ENCODE measurements at places on chromosomes 3 and 15.
A peak's percentile ranks its signal among the peaks of the same experiment; 100 is the strongest.

GRCh38 chr3:178043084-178043483, 493.2 kb upstream of the KCNMB2 start:
- DNase-seq = no peak

DNA sequence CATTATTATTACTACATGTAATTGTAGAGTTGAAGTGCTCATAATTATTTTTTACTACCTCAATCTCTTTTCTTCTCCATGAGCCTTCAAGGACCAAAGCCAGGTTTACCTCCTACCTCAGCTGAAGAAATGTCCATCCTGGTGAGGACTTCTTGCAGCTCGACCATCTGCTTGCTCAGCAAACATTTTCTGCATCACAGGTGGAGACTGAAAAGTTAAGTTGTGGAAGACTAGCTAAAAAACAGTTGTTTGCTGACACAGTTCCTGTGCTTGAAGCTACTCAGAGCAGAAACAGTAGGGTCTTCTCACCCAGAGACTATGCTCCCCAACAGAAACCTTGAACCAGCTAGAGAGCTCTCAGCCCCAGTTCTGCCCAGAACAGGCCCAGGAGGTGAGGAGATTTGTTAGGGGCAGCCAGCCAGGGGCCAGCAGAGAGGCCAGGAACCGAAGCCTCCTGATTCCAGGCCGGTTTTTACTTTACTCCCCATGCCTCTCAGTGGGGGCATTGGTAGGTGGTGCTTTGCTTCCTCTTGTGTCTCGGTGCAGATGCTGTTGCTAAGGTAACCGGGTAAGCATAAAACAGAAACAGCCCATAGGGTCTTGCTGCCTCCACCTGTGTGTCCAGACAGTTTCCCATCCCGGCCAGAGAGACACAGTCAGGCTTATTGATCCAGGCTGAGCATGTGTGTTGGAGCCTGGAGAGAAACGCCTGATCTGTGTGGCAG, 54.9 kb downstream of the CCNL1 start:
- DNase-seq = no peak

GRCh38 chr3:112763258-112763657, 83.4 kb downstream of the CD200R1L start:
- no peak for DNase-seq

- no peak for DNase-seq
These were observed 56.2 kb upstream of the TSEN2 start for GRCh38 chr3:12428126-12428525.

DNA sequence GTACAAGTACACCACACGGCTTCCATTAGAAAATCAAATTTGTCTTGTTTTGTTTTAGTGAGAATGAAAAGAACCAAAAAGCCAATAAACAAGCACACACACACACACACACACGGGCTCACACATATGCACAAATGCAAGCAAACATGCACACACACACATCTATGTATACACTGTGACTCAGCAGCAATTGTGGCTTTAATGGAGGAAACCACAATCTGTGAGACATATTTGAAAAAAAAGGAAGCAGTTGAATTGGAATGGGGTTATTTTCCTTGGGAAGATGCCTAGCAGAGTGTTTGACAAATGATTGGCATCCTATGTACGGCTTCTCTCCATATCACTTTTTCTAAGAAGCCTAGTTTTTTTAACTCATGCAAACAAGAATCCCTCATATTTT, 201.1 kb upstream of the ARRDC4 start:
- no peak for DNase-seq

- DNase-seq = no peak
These were observed 131.5 kb downstream of the WNT7A start for GRCh38 chr3:13748276-13748879.

DNA sequence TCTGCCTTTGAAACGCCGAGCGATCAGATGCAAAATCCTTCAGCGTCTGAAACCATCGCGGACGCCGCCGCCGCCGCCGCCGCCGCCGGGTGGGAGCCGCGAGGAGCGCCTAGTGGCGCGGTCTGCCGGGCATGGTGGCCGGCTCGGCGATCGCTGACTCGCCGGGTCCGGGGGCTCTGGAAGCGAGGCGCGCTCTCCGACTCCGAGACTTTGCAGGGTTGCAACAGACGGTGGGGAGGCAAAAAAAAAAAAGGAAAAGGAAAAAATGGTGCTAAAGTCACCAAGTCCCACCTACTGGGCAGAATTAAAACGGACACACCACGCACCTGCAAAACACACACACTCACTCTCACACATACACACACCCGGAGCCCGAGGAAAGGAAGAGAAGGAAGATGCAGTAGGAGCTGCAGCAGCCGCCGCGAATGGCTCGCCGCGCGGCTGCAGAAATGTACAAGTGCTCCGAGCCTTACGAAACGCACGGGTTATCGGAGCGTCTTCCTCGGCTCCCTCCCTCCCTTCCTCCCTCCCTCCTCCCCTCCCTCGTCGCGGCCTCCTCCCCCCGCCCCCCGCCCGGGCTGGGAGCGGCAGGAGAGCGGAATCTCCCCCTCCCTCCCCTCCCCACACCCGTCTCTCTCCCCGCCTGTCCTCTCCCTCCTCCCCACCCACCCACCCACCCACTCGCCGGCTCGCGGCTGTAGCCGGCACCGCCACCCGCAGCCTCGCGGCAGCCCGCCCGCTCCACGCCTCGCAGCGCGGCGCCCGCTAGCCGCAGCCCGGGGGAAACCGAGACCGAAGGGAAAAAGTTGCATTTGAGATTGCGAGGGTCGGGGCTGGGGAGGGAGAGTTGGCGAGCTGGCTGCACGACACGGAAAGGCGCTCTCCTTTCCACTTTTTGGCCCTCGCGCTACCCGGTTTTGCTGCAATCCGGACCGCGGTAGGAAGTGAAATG, at the start of gene NTRK3:
Gene NTRK3, minus strand, starts transcription at position 461 of the 952 bp plus-strand sequence. CDS start 586 bp downstream, outside the sequence.
- DNase-seq = no peak

- no peak for DNase-seq
These were observed 42.6 kb downstream of the TNK2 start for GRCh38 chr3:195865752-195866151.

GRCh38 chr3:3189102-3189727, 9.7 kb upstream of the CRBN start:
- DNase-seq = no peak

GRCh38 chr3:79598594-79598993, 169.2 kb downstream of the ROBO1 start:
- no peak for DNase-seq

GRCh38 chr3:149886957-149887356, 73.9 kb downstream of the RNF13 start:
- DNase-seq = no peak

DNA sequence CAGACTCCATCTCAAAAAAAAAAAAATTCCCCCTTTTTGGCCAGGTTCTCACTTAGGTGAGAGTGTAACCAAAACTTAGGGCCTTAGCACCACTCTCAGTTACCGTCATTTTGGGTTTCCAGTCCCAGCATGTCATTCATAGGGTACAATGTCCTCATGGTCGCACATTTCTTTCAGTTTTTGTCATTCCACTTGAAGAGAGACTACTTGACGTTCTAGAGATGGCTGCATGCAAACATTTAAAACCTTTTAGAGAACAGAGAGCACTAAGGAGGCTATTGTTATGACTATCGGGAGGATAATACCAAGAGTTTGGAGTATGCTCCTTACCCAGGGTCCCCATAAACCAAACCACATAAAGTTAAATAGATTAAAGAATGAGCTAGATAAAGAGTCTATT, 37.9 kb upstream of the THUMPD3 start:
- DNase-seq = no peak

- no peak for DNase-seq
These were observed 584 bp upstream of the XCR1 start for GRCh38 chr3:46027736-46028397.

DNA sequence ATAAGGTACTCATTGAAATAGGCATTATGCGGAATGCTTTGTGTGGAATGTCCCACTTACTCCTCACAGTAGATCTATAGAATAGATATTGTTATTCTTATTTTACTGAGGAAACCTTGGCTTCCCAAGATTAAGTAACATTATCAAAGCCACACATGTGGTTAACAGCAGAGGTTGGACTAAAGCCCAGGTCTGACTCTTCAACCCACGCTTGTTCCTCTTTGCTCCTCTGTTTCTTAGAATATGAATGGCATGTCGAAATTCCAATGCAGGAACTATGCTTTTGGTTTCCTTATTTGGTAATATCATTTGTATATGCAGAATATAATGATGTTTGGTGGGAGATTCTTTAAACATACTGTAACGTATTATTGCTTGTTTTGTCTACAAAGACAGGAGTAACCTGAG, 818.8 kb upstream of the LMCD1 start:
- no peak for DNase-seq

- DNase-seq = no peak
These were observed 978 bp upstream of the CMC1 start for GRCh38 chr3:28240441-28240840.

DNA sequence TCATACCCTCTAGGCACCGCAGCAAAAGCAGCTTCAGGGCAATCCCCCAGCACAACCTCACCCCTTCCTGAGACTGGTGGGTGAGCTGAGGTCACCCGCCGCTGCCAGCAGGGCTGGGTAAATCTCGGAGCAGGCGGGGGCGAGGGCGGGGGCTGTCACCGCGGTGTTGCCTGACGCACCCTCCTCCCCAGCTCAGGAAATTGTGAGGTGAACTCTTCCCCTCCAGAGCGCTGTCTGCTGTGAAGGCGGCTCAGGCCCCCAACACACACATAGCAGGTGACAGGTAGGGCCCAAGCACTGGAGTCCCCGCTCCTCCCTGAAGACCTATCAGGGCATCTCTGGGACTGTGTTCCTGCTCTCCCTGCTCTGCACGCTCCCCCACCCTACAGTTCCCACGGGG, 30.2 kb upstream of the FURIN start:
- DNase-seq = peak; percentile 72

DNA sequence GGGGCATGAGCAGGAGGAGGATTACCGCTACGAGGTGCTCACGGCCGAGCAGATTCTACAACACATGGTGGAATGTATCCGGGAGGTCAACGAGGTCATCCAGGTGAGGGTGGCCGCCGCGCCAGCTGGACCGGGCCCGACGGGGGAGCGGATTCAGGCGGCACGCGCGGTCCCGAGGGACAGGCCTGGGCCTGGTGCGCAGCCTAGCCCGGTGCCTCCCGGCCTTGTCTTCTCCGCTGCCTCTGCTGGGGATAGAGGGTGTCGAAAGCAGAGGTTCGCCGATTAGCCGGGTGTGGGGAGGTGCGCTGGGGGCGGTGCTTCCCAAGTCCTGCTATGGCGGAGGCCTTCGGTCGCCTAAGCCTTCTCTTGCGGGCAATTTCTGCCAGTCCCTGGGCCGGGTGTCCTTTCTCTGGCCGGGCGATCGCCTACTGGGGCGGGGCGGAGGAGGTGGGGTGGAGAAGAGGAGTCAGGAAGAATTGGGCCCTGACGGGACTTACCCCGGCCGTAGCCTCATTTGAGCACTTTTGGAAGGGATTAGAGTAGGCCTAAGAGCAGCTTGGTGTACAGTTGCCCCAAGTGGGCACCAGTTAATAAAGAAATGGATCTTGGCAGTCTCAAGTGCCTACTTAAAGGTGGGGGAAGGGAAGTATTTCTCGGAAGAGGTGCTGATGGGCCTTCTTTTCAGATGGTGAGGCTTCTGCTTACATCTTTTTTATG, 940 bp downstream of the ARIH1 start:
- DNase-seq = peak; percentile 52

DNA sequence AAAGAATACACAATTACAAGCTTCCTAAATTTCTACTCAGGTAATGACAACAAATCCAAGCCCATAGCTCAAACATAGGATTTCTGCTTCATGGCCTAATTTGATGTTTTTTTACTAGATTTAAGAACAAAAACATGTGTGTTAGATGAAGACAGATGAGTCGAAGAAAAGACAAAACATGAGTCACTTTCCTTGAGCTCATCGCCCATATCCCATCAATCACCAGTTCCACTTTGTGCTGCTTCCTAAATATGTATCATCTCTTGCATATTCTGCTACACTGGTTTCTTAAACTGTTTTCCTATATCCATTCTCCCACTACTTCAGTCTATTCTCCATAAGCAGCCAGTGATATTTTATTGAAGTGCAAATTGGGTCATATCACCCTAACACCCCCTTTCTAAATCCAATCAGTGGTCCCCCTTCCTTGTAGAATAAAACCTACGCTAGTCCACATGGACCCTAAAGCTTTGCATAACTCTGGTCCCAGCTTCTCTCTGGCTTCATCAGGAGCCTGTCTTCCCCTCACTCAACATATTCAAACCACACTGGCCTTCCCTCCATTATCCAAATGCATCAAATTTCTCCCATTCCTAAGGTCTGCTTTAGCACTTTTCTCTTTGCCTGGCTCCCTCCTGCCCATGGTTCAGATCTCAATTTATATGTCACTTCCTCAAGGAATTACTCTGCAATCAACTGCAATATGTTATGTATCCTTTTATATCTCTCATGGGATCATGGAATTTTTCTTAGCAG, 1033.9 kb downstream of the FHIT start:
- DNase-seq = no peak

GRCh38 chr15:33344530-33344929, 33.8 kb downstream of the RYR3 start:
- DNase-seq = no peak

- DNase-seq = no peak
These were observed 60.7 kb upstream of the GOLGA6B start for GRCh38 chr15:72593838-72594237.

DNA sequence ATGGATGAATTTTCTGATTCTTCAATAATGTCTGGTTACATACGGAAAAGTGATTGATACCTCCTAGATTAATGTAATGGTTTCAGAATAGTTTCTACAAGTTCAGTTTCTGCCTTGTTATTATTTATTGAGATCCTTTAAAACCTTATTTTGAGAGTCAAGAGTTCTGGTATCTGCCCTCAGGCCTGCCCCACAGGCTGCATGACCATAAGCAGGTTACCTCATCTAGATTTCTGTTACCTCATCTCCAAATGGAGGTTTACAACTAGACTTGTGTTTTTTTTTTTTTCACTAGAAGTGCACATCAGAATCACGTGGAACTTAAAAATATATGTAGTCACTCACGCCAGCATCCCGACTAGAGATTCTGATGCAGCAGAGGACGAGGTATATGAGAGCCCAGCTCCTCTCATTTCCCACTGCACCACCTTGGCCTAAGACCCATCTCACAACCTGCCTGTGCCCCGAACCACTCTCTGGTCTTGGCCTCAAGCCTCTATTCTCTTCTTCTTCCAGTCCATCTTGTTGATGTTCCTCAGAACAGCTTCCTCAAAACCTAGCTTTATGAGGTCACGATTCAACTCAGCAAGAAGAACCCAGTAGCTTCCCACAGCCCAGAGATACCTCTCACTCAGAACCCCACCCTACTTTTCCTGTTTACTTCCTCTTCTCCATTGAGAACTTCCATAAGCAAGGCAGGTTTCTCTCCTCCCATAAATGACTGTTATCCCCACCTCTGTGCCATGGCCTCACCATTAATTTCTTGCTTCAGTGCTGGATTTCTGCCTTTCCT, 353.4 kb downstream of the CHST2 start:
- no peak for DNase-seq

- no peak for DNase-seq
These were observed 1368.9 kb downstream of the OTOL1 start for GRCh38 chr3:162865466-162865865.

- DNase-seq = no peak
These were observed 121.2 kb upstream of the PLXND1 start for GRCh38 chr3:129727707-129728106.

- DNase-seq = no peak
These were observed 375.6 kb upstream of the CCDC54 start for GRCh38 chr3:107001635-107002034.

- no peak for DNase-seq
These were observed 435 bp downstream of the SLC35G2 start for GRCh38 chr3:136819392-136819730.

GRCh38 chr3:196966526-196967401, 1.9 kb downstream of the PIGZ start:
- DNase-seq = no peak

GRCh38 chr3:146498002-146498736, 28.8 kb upstream of the PLSCR2 start:
- DNase-seq = no peak

GRCh38 chr3:194396859-194397756, 2.0 kb downstream of the GP5 start:
- DNase-seq = no peak
